ENCODE measurements at places on chromosomes 5 and 9.
A peak's percentile ranks its signal among the peaks of the same experiment; 100 is the strongest.

DNA sequence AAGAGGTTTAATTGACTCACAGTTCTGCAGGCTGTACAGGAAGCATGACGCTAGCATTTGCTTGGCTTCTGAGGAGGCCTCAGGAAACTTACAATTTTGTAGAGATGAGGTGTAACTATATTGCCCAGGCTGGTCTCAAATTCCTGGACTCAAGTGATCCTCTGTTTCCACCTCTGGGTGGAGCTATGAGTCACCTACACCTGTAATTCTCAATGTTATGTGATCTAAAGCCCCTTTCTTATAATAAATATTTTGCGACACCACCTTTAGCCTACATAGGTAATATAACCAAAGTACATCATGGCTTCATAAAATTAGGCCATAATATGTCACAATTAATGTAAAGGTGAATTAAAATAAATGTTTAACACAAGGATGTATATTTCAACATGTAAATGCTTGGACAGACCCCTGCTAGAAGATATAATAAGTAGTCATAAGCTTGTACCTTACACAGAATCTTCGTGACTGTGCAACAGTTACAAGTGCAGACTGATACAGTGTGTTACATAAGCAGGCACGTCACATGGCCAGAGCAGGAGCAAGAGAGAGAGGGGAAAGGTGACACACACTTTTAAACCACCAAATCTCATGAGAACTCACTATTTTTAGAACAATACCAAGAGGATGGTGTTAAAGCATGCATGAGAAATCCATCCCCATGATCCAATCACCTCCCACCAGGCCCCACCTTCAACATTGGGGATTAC, 29.8 kb upstream of the SPINK4 start:
- no peak for DNase-seq

- peak; percentile 23 for DNase-seq
Measured at GRCh38 chr5:167639273-167639672, 652.2 kb upstream of the WWC1 start.

DNA sequence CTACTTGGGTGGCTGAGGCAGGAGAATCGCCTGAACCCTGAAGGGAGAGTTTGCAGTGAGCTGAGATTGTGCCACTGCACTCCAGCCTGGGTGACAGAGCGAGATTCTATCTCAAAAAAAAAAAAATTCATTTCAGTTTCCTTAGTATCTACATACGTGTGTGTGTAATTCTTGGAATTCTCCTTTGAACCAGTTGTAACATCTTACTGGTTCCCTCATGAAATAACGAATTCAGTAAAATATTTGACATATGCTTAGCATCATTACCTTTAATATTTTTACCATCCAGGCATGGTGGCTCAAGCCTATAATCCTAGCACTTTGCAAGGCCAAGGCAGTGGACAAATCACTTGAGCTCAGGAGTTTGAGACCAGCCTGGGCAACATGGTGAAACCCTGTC, 8.8 kb downstream of the PHYHD1 start:
- DNase-seq = no peak

DNA sequence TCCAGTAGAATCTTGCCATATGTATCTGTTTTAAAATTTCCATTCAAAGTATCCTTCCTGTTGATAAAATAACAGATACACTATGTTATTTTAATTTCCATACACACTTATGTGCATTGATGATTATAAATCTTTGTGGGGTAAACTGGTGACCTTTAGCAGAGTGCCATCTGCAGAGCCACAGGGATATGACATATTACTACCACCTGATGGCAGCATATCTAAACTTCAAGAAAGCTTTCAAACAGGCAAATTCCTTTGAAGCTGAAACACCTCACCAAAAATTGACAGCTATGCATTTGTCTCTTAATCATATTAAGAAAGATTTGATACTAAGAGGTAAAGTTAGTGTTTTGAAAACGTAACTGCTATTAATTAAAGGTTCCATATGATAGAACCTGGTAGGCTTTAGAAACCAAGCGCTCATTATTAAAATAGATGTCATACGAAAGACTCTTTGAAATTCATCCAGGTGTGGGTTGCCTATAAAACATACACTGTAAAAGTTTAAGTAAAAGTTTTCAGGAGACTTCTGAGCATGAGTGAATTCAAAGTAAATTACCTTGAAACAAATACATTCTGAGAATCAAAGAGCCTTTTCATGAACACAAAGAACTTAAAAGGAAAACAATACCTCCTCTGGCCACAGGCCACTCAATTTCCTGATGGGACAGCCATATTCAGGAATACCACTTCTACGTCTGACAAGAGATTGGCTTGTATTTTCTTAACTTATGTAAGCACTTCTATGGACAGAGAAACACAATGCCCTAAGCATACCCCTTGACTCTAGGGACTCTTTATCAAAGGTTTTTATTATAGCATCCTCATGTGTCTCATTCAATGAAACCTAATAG, 93.3 kb downstream of the KIAA0825 start:
- DNase-seq = peak; percentile 12

- DNase-seq = no peak
Measured at GRCh38 chr5:102916109-102916508, 161.0 kb downstream of the PAM start.

DNA sequence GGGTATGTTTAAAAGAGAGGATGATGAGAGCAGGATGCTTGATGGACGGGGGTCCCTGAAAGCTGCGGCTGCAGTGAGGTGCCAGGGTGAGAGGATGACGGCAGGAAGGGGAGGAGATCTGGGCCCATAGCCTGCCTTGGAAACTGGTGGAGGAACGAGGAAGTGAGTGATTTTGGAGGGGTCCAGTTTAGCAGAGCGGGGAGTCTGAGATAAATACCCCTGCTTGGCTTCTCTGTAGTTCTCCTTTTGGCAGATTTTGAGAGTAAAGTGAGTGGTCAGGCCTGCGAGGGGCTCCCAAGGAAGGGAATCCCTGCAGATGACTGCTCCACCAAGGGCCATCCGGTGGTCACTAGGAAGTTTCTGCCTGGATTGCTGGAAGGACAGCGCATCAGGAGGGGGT, 98.5 kb upstream of the PTCH1 start:
- DNase-seq = no peak

- no peak for DNase-seq
Measured at GRCh38 chr5:60699288-60699608, 718 bp downstream of the DEPDC1B start.

GRCh38 chr5:175712681-175713085, 54.8 kb downstream of the HRH2 start:
- DNase-seq = no peak

GRCh38 chr9:75109210-75109839, 21.0 kb downstream of the OSTF1 start:
- no peak for DNase-seq

GRCh38 chr9:136441191-136441680, 1.6 kb upstream of the INPP5E start:
- DNase-seq = no peak

- DNase-seq = peak; percentile 30
Measured at GRCh38 chr9:72203205-72203803, 54.1 kb downstream of the GDA start.

DNA sequence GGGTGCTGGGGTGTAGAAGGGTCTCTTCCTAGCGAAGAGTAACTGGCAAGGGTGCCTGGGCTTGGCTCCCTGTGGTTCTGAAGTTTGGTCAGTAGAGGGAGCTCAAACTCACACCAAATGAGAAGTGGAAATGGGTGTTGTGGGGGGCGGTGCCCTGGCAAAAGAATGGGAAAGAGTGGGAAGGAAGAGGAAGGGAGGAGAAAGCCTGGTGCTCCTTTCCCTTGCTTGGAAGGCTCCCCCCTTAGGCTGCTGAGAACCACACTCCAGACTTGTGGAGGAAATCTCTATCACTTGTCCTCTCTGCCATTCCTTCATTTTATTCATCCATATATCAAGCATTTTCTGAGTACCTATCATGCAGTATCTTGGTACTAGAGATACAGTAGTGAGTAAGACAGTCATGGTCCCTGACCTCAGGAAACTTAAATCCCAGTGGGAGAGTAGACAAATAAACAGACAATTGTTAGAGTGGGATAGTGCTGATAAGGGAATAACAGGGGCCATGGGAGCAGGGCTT, 13.0 kb downstream of the SLC4A9 start:
- DNase-seq = peak; percentile 82

- no peak for DNase-seq
Measured at GRCh38 chr5:60334281-60334713, 365.7 kb downstream of the DEPDC1B start.

DNA sequence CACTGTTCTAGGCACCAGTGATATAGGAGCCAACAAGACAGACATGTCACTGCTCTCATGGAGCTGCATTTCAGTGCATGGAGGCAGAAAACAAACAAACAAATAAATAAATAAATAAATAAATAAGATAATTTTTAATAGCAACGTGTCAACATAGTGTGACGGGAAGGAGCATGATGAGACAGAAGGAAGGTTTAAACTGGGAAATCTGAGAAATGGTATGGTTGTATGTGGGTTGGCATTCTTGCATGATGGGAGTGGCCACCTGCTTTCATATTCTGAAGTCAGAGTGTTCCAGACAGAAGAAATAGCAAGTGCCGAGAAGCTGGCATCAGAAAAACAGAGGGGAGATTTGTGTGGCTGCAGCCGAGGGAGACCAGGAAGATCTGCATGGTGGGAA, at the start of gene PCA3:
Gene PCA3 (plus strand): TSS at position 301 of the 400 bp plus-strand sequence.
- no peak for DNase-seq

- DNase-seq = no peak
Measured at GRCh38 chr9:87216897-87217455, 269.7 kb upstream of the GAS1 start.

DNA sequence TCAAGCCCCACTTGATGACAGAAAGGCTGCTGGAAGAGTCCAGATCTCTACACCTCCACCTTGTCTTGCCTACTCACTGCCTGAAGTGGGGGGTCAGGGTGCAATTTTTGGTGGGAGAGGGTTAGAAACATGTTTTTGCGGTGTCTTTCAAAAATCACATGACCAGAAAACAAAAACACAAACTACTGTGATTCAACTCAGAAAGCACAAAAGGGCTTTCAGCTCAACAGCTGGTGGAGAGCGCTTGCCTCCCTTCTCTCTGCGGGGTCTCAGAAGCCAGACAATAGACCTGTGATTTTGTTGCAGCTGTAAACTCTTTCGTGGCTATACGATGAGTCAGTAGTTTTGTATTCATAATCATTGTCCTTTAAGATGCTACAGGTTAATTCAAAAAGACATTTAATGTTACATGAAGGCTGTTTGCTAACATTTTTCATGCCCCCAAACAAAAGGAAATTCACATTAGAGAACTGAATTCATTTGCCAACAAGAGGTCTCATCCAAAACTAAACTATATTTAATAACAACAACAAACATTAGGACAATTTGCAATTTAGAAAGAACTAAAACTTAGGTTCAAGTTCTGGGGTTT, 172.6 kb upstream of the RAI14 start:
- no peak for DNase-seq

DNA sequence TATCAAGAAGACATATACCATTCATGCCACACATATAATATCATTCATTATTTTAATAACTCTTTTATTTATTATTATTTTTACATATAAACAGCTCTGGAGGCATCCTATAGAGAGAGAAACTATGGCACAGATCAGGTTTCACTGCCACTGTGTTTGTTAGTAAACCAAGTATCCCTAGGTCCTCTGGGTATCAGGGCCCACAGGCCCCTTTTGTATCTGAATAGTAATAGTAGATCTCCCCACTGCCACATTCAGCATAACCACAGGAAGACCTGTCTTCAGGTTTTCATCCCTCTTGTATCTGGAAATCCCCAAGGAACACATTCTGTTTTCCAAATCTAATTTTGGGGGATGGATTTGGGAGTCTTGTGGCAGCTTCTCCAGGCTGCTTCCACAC, 94.0 kb downstream of the SPATA31D1 start:
- DNase-seq = no peak

DNA sequence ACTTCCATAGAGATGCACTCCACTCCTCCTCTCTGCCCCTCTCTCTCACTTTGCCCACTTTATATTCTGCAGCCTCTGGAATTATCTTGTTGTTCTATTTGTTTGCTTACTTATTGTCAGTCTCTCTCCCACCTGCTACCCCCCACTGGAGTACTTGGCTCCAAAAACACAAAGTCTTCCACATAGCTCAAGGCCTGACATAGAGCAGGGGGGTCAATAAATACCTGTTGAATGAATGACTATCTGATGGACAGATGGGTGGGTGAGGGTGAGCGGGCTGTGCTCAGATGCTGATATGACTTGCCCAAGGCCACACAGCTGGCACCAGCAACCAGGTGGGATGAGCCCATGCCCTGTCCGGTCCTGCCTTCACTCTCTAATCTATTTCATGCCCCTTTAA, 13.4 kb upstream of the UNC5A start:
- DNase-seq = no peak

DNA sequence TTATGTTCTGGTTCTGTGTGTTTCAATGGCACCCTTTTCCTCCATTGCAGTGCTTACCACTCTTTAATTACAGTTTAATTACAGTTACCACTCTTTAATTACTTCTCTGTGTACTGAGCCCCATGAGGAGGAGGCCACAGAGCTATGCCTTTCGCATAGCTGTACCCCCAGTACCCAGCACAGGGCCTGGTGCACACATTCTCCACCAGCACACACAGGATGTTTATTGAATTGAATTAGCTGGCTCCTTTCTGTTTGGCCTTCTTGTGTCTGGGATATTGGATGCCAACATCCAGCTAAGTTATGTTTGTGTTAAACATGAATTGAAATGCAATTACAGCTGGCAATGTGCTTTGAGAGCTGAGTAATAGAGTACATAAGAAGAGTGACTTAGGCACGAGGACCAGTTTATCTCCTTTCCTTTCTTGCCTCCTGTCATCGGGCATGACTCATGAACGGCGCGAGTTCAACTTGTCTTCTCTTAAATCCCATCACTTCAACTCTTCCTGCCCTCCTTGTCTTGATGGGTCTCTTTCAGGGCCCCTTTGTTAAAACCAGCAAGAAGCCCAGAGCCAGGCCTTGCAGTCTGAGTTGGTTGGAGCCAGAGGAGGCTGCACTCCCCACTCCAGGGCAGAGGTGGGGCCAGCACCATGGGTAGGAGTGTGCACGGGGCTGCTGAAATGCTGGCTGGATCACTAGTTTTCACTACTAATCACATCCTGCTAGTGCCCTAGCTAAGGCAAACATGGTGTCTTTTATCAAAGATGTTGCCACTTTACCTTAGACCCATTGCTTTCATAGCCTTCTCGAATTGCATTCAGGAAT, 37.4 kb downstream of the MVB12B start:
- DNase-seq = no peak

- DNase-seq = no peak
Measured at GRCh38 chr5:95022967-95023695, 261.8 kb downstream of the MCTP1 start.

DNA sequence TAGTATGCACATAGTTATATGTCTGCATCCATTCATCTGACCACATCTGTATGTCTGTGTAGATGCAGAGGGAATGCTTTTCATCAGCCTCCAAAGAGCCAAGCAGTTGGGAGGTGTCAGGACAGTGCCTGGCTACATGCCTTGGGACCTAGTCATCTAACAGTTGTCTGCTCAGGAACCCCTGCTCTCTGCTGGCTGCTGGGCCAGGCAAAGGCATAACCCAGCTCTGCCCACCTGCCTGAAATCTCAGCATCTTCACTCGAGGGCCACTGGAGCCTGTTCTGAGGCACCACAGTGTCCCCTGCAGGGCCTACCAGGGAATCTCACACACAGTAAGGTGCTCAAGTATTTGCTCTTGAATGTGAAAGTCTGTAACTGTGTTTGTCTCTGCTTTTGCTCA, 3.7 kb downstream of the C9orf50 start:
- DNase-seq = peak; percentile 71

GRCh38 chr5:135635451-135635850, 56.7 kb upstream of the CXCL14 start:
- no peak for DNase-seq

GRCh38 chr5:133873449-133873848, 95.0 kb downstream of the C5orf15 start:
- DNase-seq = peak; percentile 68

All from umbilical cord (tissue), 2 donors.